ENCODE measurements at places on chromosomes 6 and 20. TPM values are rescaled to one million over a fixed set of nuclear protein-coding genes. Genes with fewer than 3 reads are reported as not detected.

GRCh38 chr6:42250274-42250931 lies 32.7 kb upstream of the MRPS10 start:
- no peak for DNase-seq

- no peak for DNase-seq
These were observed 875.4 kb upstream of the MAP3K7 start for GRCh38 chr6:91462241-91462640.

GRCh38 chr6:170404036-170404435 lies 97.5 kb downstream of the FAM120B start:
- no peak for DNase-seq

- no peak for DNase-seq
These were observed 893 bp upstream of the PGC start for GRCh38 chr6:41748102-41748477.

DNA sequence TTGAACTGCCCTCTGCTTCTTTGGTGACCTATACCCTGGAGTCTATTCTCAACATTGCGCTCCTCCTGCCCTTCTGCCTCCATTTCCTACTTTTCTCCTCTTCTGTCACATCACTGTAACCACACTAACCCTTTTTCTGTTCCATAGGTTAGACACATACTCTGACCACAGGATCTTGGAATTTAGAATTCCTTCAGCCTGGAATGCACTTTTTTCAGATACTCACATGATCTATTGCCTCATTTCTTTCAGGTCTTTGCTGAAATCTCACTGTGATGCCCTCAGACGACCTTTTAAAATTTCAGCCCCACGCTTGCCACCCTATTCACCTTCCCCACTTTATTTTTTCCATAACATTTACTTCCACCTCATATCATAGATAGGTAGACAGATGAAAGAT lies 5.1 kb downstream of the VNN1 start:
- DNase-seq, result no peak

DNA sequence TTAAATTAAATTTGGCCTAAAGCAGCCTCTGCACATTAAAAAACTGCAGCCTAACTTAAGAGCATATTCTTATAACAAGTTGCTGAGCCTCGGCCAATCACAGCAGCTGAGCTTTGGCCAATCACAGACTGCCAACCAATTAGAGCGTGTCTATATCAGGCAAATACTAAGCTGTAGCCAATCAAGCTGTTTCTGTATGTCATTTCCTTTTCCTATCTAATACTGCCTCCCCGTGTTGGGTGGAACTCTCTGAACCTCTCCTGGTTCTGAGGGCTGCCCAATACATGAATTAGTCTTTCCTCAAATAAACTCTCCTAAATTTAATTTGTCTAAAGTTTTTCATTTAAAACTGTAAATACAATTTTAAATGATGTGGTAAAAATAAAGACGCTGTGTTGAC lies 3.9 kb upstream of the TMEM244 start:
- DNase-seq, result no peak

DNA sequence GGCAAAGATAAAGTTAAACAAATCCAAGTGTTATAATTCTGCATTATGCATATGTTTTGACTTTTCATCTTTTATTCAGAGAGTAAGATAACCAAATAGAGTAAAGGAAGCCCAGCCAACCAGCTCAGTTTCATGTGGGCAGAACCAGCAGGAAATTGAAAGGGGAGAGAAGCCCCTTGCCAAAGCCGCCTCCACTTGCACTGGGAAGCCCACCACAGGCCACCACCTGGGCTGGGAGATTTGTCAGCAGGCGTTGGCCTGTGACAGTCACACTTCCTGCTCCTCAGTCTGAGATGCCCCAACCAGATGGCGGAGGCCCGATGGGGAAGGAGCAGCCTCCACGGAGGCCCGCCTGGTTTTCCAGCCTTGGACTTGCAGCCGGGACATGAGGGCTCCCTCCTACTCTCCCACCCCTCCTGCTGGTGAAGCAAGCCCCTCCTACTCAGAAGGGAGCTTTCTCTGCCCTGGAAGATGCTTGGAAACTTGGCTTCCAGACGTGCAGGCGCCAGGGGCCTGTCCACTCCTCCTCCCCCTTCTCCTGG lies 166.8 kb upstream of the SULF2 start:
- no peak for DNase-seq

- no peak for DNase-seq
These were observed 144.0 kb downstream of the SIM1 start for GRCh38 chr6:100320686-100321085.

GRCh38 chr6:144321839-144322591 lies 36.9 kb downstream of the UTRN start:
- DNase-seq, result no peak

GRCh38 chr6:120826253-120826652 lies 508.0 kb downstream of the TBC1D32 start:
- DNase-seq, result peak; percentile 47

GRCh38 chr20:3995067-3995748 lies 20.1 kb downstream of the RNF24 start:
- no peak for DNase-seq

DNA sequence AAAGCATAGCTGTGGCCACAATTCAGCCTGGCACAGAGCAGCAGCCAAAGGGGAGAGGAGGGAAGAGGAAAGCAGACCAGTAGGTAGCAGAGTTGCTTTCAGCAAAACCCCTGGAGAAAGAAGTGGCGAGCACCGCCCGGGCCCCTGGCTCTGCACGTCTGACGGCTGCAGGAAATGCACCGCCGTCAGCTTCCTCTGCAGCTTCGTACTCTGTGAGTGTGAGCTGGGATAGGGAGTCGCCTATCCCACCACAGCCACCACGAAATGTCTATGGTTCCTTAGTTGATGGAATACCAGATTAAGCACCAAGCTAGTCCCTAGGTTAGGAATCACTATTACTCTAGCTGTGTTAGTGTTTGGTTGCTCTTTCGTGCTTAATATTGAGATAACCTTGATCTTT lies 79.9 kb upstream of the NAA20 start:
- DNase-seq, result no peak

GRCh38 chr6:148304976-148305375 lies 37.7 kb upstream of the SASH1 start:
- no peak for DNase-seq

DNA sequence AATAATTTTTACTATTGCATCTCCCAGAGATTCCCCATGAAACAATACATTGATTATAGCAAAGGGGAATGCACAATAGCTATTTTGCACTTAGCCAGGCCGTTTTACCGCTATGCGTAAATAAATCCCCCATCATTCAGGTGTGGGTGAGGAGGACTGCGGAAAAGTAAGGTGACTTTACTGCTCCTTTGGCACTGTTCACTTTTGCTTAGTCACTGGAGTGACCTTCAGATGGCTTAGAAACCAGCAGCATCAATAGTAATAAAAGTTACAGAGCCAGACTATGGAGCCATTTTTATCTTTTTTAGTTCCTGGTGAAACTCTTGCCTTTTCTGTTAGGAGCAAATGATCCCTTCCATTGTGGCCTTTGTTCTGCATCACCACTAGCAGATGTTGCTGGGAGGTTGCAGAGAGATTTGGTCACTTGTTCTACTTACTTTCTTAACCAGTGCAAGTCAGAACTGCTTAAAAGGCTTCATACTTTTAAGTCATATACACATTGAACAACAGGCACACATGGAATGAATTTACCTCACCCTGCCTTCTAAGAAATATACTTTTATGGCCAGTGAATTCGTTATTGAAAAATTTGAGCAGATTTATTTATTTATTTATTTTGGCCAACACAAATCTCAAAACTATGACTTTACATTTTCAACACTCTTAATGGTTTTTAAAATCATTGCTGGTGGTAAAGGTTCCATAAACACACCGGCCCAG lies 12.1 kb upstream of the BTBD3 start:
- DNase-seq, result no peak

Gene BEND3
- 2.6 TPM for total RNA-seq

Gene DLL1
- total RNA-seq, result 38.7 TPM

Gene OTOR
- not detected for total RNA-seq

Gene IPCEF1
- 12.0 TPM for total RNA-seq

Gene DCDC2
- 0.57 TPM for total RNA-seq

Gene ZFP57
- not detected for total RNA-seq

Gene TNFRSF6B
- not detected for total RNA-seq

Gene PPDPF
- 435 TPM for total RNA-seq

All from Peyer's patch (tissue), 4 donors.